CD4-positive, alpha-beta T cell treated with Interleukin-2 at 100 ng/mL for 4 hours (primary cell): ENCODE measurements at places on chromosomes 2 and 18.

GRCh38 chr2:236825989-236826510 is 256.4 kb downstream of the ACKR3 start:
- DNase-seq = no peak

DNA sequence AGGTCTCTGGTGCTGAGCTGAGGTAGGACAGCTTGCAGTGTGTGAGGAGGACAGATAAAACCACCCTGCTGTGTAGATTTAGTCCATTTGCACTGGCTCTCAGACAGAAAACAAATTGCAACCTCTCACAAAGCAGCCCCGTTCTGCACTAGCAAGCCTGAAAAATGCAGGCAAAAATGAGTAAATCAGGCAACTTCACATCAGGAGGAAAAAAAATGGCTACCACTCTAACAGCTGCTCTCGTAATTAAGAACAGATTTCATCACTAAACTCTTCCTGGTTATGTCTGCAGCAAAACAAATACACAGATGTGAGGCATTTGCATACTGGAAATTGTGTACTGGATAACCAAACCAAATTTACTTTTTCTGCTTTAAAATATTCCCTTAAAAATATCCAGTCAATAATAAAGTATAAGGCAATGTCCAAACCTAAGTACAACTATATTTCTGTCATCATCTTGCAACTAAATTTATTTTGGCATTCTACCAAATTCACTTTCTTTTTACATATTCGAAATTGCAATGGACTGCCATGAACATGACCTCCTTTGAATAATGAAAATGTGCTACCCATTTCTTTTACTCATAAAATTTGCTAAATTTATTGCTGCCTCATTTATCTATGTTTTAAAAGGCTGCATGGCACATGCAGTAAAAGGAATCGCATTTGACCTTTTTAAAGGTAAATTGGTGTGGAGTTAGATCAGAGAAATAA is 157.4 kb downstream of the AFF3 start:
- no peak for DNase-seq

GRCh38 chr2:111640480-111640879 is 243.5 kb downstream of the ANAPC1 start:
- DNase-seq = no peak

GRCh38 chr2:111675419-111676194 is 208.4 kb downstream of the ANAPC1 start:
- no peak for DNase-seq

DNA sequence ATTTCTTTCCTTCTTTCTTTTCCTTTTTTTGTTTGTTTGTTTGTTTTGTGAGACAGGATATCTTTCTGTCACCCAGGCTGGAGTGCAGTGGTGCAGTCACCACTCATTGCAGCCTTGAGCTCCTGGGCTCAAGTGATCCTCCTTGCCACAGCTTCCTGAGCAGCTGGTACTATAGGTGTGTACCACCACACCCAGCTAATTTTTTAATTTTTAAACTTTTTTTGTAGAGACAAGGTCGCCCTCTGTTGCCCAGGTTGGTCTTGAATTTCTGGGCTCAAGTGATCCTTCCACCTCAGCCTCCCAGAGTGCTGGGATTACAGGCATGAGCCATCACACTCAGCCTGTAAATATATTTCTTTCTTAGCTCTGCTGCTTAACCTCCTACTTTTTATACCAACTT is 83.4 kb upstream of the CYP20A1 start:
- DNase-seq = peak; percentile 8

DNA sequence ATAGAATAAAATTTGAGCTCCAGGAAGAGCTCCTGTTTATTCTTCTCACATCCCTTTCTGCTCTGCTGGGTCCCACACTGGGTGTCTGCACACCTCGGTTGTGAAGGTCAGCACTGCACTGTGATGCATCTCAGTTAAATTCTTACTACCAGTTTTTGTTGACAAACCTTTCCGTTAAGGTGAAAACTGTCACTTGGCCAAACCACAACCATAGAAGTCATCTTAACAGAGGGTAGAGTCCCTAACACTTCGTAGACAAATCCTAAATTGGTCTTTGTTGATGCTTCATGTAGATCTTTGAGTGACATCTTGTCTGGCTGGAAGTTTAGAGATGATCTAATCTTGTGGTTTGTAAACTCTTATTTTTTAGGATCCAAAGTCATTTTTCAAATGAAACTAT is 167.4 kb upstream of the MAP3K20 start:
- no peak for DNase-seq

DNA sequence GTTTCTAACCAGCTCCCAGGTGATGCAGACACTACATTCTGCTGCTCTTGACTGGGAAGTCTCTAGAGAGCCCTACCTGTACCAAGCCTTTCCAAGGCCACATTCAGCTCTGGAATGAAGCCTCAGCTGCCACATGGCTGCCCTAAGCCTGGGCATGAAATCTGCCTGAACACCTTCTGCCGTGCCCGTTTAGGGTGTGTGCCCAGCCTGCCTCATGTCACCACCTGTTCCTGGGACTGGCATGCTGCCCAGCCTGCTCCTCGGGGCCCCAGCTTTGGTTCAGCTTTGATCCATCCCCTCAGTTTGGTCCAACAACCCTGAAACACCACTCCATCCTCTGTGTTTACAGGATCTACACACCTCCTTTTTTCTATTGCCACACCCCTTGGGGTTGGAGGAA is 210.9 kb downstream of the L3MBTL4 start:
- no peak for DNase-seq

- DNase-seq = no peak
Measured at GRCh38 chr2:173079141-173079540, 3.5 kb downstream of the MAP3K20 start.

DNA sequence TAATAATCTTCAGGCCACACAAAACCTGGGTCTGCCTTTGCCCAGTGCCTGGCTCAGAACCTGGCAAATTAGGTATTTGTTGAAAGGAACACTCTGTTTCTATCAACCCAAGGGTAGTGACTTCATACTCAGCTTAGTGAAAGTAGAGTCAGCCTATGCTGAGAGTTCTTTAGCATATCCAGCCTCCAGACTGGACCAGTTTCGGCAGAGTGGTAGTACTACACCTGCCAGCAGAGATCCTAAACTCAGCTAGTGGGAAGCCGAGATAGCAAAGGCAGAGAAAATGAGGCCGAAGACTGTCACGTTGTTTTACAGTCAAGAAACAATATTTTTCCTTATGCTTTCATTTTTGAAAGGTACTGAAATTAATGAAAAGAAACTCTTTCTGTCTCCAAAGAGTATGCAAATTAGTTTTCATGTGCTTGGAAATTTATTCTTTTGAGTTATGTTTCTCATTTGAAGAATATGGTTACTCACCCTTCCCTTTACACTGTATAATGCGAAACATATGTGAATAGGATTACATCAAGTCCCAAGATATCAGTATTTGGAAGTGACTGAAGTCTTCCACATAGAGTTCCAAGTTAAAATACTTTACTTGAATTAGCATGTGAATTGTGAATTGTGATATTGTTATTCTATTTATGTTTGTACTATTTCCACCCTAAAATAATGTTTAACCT is 52.2 kb upstream of the UGP2 start:
- DNase-seq = no peak

- no peak for DNase-seq
Measured at GRCh38 chr18:47865183-47865582, 65.3 kb downstream of the SMAD2 start.

DNA sequence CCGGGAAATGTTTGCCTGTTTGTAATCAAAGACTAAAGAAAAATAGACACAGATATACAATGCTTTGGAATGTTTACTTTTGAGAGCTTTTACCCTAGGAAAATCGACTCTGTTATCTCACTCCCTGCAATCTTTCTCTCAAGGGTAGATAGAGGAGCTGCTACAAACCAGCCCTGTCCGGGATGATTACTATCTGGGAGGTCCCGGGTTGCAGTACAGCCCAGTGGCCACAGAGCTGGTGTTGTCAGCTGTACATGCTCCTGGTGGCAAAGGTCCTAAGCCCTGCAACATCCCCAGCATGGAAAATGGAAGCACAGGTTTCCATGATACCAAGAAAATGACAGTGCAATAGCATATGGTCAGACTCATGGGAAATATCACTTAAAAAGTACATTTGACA is 570.5 kb upstream of the SOX11 start:
- DNase-seq = no peak

- DNase-seq = no peak
Measured at GRCh38 chr2:195649629-195650190, 7.3 kb upstream of the SLC39A10 start.

DNA sequence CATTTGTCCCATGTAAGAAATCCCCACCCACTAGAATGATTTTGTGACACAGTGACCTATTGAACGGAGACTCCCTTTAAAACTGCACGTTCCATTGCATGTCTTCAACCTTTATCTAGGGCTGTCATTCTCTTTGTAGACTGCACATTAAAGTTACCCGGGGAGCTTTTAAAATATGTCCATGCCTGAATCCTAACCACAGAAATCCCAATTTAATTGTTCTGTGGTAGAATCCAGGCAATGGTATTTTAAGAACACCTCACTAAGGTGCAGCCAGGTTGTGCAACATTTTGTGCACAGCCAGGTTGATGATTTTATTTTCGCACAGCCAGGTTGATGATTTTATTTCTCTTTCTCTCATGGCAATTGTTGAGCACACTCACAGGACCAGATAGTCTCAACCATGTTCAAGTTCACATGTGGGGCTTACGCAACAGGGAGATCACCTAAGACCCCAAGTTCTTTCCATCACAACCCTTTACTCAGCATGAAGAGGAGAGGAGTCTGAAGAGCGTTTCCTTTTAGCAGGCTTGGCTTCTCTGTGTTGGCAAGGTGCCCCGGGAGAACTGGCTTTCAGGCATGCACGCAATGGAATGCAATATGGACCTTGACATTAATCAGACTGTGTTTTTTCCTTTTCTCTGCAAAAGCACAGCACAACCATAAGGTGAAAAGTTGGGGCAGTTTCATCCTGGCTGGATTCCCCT is 467.3 kb upstream of the ETAA1 start:
- DNase-seq = no peak

DNA sequence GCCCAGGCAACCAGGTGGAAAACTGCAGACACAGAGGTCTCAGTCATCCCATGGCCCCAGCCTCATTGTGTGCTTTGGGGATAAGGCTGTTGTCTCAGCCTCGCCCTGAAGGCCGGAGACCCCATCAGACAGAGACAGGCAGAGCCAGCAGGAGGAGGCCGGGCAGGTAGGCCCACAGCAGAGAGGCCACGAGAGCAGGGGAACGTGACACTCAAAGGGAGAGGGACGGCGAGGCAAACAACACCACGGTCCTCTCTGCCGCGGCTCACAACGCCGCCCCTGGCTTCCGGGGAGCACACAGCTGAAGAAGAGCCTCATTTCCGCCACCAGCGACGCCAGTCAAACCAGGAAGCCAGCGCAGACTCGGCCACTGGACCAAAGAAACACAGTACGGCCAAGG is 103.3 kb downstream of the ZNF516 start:
- DNase-seq = no peak

DNA sequence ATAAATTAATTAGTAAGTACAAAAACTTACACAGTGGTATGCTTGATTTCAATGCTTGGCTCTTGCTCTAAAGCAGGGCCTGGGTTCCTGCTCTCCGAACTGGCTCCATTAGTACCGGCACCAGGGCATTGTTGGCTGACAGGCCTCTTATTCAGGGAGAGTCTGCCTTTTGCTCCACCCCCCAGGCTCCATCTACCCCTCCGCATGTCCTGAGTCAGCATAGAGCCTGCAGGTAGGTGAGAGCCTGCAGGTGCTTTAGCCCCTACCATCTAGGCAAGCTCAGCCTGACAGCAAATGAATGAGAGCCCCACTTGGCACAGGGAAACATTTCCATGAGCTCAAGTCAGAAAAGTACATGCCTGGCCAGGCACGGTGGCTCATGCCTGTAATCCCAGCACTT is 35.1 kb upstream of the EFHD1 start:
- DNase-seq = no peak

GRCh38 chr2:158586491-158586890 is 129.7 kb downstream of the PKP4 start:
- no peak for DNase-seq

- peak; percentile 10 for DNase-seq
Measured at GRCh38 chr2:27977731-27978312, 87.3 kb downstream of the BABAM2 start.

- DNase-seq = no peak
Measured at GRCh38 chr2:65499216-65499615, 66.8 kb upstream of the SPRED2 start.

DNA sequence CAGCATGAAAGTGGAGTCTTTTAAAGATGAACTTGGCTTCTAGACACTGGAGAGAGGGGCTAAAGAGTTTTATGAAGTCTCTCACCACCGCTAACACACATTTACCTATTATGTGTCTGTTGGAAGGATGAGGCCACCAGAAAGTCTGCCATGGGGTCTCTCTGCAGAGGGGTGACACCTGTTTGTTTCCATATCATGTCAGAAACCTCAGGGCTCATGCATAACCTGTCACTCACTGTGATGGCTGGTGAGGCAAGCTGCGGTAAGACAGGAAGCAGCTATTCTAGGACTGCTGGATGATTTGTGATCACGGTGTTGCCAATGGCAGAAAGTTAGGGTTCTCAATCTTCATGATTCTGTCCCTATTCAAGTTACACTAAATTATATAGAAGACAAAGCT is 60.8 kb upstream of the DNMT3A start:
- DNase-seq = no peak

- no peak for DNase-seq
Measured at GRCh38 chr2:195898505-195899191, 170.0 kb downstream of the DNAH7 start.

GRCh38 chr18:11541179-11541578 is 68.2 kb upstream of the SLC35G4 start:
- DNase-seq = no peak

- no peak for DNase-seq
Measured at GRCh38 chr2:62920070-62920469, 130.6 kb upstream of the OTX1 start.

- DNase-seq = no peak
Measured at GRCh38 chr2:16105669-16106281, 165.4 kb downstream of the MYCN start.

DNA sequence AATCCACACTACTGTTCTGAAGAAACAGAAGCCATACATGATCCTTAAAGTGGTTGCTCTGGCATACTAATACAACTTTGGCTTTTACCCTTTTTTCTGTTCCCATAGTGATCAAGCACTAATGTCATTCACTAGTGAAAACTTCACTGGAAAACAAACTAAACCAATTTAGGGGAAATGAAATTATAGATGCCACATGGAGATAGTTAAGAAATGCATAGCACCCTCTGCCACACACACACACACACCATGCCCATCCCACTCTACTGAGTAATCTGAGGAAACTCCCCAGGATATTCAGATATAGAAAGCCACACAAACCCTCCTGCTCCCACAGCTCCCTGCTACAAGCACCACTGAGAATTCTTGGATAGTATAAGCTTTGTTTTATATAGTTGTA is 39.1 kb downstream of the SLC3A1 start:
- DNase-seq = no peak

GRCh38 chr2:127392133-127392827 is 4.5 kb upstream of the MAP3K2 start:
- no peak for DNase-seq
